ENCODE measurements at places on chromosomes 7 and 10. TPM values are rescaled to one million over a fixed set of nuclear protein-coding genes. Genes with fewer than 3 reads are reported as not detected.

GIMAP2 gene
- 19.5 TPM for total RNA-seq

SFR1 gene
- 9.3 TPM for total RNA-seq

MUC3A gene
- 39.1 TPM for total RNA-seq

ASB10 gene
- total RNA-seq = not detected

DNA sequence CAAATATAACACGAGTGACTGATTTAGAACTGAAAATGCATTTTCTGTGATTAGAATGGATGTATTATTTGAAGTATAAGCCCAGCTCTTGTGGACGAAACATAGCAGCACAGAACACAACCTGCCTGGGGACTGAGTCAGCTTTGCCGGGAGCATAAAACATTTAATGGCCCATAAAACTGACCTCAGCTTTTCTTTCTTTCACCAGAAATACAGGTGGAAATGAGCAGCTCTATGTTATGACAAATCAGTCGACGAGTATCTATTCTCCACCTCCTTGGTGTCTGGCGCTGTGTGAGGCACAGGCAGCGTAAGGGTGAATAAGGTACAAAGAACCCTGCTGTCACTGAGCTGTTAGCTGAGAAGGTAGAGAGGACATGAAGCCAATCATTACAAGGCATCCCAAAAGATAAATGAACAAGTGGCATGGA, 471.6 kb upstream of the AKR1E2 start:
- H3K27me3 ChIP-seq = no peaks in the 10 kb centered on the region
- no peak overlapping the region for H3K4me3 ChIP-seq
- H3K27ac ChIP-seq = no peak overlapping the region
- H3K36me3 ChIP-seq = no peaks in the 10 kb centered on the region
- peaks cover 7% of the 10 kb centered on the region for H3K4me1 ChIP-seq
- DNase-seq = no peak

DNA sequence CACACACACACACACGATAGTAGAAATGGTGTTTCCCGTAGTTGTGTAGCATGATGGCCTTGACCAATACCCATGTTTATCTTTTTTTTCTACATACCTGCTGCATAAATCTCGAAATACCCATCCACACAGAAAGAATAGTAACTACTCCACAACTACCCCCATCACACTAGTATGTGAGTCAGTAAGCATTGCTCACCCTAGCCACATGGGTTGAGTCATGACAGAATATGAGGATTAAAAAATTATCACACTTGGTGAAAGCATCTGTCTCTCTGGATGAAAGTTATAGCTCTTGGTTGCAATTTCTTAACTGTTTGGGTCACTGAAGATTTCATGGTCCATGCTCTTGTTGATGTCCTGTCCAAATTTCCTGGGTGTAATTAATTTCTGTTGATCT, 103.4 kb upstream of the MDFIC start:
- no peak overlapping the region for H3K4me3 ChIP-seq
- H3K36me3 ChIP-seq = no peaks in the 10 kb centered on the region
- no peaks in the 10 kb centered on the region for H3K27me3 ChIP-seq
- no peak overlapping the region for H3K27ac ChIP-seq
- DNase-seq = no peak

DNA sequence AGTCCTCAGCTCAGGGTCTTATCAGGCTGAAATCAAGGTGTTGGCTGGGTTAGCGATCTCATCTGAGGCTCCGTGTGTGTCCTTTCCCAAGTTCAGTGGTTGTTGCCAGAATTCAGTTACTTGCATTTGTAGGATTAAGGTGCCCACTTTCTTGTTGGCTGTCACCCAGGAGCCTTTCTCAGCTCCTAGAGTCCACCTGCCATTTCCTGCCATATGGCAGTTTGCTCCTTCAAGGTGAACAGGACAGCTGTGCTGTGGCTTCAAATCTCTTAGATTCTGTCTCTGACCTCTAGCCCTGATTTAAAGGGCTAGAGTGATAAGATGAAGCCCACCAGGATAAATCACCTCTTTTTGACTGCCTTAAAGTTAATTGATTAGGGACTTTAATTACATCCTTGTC, 1.0 kb upstream of the HIF1AN start:
- no peak for DNase-seq
- no peaks in the 10 kb centered on the region for H3K27me3 ChIP-seq
- H3K36me3 ChIP-seq = peaks cover 6% of the 10 kb centered on the region
- no peak overlapping the region for H3K27ac ChIP-seq

GRCh38 chr10:63822496-63822895, 301.3 kb downstream of the REEP3 start:
- no peaks in the 10 kb centered on the region for H3K27me3 ChIP-seq
- H3K4me3 ChIP-seq = no peak overlapping the region
- no peaks in the 10 kb centered on the region for H3K36me3 ChIP-seq

DNA sequence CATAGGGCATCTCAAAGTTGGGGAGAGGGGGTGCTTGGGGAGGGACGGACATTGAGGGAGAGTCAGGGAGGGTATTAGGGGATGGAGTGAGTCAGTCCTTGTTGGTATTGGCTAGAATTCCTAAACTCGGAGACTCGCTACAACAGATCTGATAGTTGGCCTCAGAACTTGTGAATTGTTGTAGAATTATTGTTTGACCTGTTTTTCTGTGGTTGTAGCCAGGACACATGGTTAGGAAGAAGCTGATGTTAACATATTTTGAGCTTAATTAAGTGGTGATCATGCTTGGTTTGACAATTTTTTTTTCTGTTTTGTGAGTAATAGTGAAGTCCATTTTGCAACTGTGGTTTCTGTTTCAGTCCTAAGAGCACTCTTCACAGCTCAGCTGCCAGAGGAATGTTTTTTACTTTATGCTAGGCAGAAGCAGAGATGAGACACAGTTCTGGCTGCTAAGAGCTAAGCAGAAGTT, 1190.3 kb upstream of the C7orf33 start:
- no peak for DNase-seq
- H3K27me3 ChIP-seq = no peaks in the 10 kb centered on the region
- H3K4me1 ChIP-seq = no peaks in the 10 kb centered on the region
- H3K4me3 ChIP-seq = no peak overlapping the region

GRCh38 chr10:17053061-17053460, 76.5 kb downstream of the CUBN start:
- no peak overlapping the region for H3K4me3 ChIP-seq
- no peak overlapping the region for H3K27ac ChIP-seq
- H3K36me3 ChIP-seq = no peaks in the 10 kb centered on the region
- H3K27me3 ChIP-seq = no peaks in the 10 kb centered on the region
- DNase-seq = no peak

GRCh38 chr10:102055647-102056419, at the start of gene ARMH3:
Gene ARMH3 (minus strand): TSS chr10:102056173. CDS start chr10:102040114, 16,059 bp downstream.
- peak; percentile 99 for DNase-seq
- no peaks in the 10 kb centered on the region for H3K36me3 ChIP-seq
- H3K4me1 ChIP-seq = peaks cover 3% of the 10 kb centered on the region
- H3K27me3 ChIP-seq = no peaks in the 10 kb centered on the region
- peak within 1 kb of the TSS; percentile 97 for H3K4me3 ChIP-seq
- peak within 1 kb of the TSS; percentile 86 for H3K27ac ChIP-seq
